Sigmoid colon (tissue), 7 donors: ENCODE measurements at places on chromosomes 7 and 10. TPM values are rescaled to one million over a fixed set of nuclear protein-coding genes. Genes with fewer than 3 reads are reported as not detected.

GRCh38 chr10:16847644-16848043 is 30.4 kb upstream of the RSU1 start:
- no peak for DNase-seq

The TNKS2 gene
- total RNA-seq = 41.4 TPM

DNA sequence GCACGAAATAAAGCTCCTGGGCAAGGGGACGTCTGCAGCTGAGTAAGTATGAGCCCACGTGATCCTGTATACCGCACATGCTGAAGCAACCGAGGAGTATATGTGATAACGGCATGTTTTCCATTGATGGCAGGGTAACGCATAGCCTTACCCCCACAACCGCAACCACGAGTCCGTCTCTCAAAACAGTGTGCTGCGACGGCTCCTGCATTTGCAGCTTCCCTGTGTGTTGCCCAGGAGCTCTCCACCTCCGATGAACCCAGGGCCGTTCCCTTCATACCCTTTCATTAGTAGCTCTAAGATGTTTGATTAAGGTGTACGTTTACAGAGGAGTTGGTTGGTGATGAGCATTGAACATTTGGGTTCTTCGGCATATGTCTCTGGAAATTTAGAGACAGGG is 69.3 kb downstream of the MGMT start:
- DNase-seq = no peak

DNA sequence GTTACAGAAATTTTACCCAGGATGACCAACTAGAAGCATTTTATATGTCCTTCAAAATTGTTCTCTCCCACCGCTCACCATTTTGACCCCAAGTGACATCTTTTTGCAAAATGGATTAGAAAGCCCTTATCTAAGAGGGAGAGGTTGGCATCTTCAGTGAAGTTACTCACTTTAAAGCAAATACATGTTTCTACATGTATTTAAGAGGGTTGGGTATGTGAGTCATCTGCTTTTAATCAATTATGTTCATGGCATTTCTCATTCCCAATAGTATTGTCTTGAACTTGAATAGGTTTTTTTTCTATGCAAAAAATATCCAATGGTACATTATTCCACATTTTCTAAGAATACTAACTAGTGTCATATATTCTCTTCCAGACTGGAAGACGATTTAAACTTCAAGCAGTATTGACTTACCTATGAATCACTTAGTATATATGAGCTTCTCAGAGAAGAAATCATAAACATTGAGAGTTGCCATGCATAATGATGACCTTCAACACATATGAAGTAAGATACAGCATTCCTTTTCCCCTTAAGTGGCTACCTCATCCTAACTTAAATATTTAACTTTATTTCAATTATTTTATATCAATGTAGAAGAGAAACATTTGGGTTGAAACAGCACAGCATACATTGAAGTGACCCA is 132.8 kb downstream of the POLR1F start:
- DNase-seq = no peak

GRCh38 chr10:130190737-130191115 is 54.5 kb downstream of the GLRX3 start:
- no peak for DNase-seq

The KCNMA1 gene
- total RNA-seq = 256 TPM

The UPK3BL2 gene
- total RNA-seq = 0.99 TPM

The EMX2 gene
- total RNA-seq = not detected

- DNase-seq = no peak
These were observed 1.5 kb downstream of the IL6 start for GRCh38 chr7:22728401-22729029.

- DNase-seq = no peak
These were observed 573.4 kb upstream of the CNTNAP2 start for GRCh38 chr7:145543242-145543641.

DNA sequence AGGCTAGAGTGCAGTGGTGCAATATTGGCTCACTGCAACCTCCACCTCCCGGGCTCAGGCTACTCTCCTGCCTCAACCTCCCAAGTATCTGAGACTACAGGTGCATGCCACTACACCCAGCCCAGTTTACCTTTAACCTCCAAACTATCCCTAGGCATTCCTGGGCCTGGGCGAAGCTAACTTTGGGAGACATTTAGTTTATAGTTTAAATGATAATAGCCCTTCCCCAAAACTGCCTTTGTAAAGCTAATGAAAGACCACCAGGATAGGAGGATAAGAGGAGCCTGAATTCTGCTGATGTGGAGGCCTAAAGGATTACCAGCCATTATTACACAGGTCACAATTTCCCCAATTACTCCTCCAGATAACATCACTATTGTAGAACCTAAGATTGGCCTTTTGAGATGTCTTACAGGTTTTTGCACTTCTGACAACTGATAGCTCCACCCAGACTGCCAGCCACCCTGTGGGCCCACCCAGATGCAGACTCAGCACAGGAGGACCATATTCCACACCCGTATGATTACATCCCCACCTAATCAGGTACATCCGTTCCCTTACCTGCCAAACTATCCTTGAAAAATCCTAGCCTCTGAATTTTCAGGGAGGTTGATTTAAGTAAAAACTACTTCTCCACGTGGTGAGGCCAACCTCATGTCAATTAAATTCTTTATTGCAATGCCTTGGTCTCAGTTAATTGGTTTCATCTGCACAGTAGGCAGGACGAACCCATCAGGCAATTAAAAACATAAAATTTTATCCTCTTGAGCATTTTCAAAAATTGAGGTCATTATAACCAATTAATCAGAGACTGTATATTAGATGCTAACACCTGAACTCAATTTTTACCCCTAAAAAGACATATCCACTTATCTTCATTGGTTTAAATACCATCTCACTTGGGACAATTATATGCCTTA is 62.3 kb upstream of the TMEM254 start:
- no peak for DNase-seq

- no peak for DNase-seq
These were observed 66.7 kb downstream of the HHEX start for GRCh38 chr10:92756201-92757065.

The ERVW-1 gene
- not detected for total RNA-seq

- no peak for DNase-seq
These were observed 347.5 kb downstream of the GPAM start for GRCh38 chr10:111836064-111836463.

DNA sequence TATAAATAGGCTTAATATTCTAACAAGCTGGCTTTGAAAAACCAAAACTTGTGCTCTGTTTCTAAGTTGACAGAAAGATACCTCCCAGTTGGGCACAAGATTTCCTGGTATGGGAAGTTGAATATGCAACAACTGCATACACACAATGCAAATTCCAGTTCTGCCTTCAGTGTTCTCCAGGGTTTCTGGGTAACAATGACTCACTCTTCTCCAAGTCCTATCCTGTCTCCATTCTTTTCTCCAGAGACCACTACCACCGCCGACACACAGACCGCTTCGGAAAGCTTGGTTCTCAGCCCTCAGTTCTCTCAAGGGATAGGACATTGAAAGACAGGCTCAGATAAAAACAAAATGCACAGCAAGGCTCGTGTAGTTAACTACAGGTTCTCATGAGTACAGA is 12.2 kb downstream of the PDE1C start:
- DNase-seq = no peak

The GNB2 gene
- 133 TPM for total RNA-seq

The ODAD2 gene
- 2.1 TPM for total RNA-seq

The SNCG gene
- total RNA-seq = 55.0 TPM

The AKR1C8 gene
- not detected for total RNA-seq

DNA sequence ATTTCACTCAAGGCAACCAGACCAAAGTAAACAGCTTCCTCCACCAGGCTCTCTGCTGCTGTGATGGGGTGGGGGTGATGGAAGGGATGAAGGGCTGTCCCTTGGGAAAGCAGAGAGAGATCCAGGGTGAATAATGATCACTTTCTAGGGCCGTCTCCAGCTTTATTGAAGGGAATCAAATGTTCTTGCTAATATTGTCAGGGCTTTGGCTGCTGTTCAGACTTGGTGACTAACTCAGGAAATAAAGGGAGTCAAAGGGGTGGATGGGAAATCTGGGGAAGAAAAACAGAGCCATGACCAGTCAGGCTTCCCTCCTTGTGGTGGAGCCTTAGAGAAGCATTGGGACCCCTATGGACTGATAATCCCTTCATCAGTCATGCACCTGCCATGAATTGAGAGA is 196.2 kb upstream of the AGK start:
- DNase-seq = no peak

The C7orf57 gene
- not detected for total RNA-seq

- DNase-seq = peak; percentile 78
These were observed 16.0 kb downstream of the PDGFA start for GRCh38 chr7:503575-504111.

DNA sequence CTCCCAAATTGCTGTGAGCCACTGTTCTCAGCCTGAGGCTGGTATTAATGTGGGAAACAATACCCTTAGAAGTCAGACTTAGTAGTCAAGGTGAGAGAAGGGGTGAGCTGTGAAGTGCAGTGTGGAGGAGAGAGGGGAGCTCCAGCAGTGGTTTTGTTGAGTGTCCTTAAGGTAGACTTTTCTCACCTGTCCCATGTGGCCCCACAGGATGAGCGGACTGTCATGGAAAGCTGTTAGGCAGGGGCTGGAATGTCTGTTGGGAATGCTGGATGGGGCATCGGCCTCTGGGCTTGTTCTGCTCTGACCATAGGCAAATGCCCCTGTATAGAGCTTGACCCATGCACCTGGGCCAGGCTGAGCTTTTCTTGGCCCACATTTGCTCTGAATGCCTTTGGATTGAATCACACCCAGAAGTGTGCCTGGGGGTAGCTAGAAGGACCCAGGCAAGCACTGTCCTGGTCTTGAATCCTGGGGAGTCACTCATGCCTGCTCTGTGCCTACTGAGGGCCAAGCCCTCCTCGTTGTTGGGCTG is 36.3 kb upstream of the SH2D4B start:
- no peak for DNase-seq

- DNase-seq = peak; percentile 93
These were observed 99.4 kb downstream of the CTBP2 start for GRCh38 chr10:125060826-125061556.

The LRRD1 gene
- total RNA-seq = not detected

DNA sequence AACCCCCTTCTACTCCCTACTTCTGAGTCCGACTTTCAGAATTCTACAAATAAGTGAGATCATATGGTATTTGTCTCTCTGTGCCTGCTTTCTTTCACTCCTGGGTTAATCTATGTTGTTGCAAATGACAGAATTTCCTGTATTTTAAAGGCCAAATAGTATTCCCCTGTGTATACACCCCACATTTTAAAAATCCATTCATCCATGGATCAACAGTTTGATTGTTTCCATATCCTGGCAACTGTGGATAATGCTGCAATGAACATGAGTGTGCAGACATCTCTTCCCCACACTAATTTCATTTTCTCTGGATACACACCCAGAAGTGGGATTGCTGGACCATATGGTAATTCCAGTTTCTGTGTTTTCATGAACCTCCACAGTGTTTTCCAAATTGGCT is 225.8 kb upstream of the TCERG1L start:
- DNase-seq = no peak

GRCh38 chr7:64312826-64313225 is 935 bp upstream of the ZNF736 start:
- DNase-seq = no peak

The EPDR1 gene
- total RNA-seq = 15.7 TPM

GRCh38 chr10:129914960-129915359 is 49.1 kb downstream of the EBF3 start:
- no peak for DNase-seq

DNA sequence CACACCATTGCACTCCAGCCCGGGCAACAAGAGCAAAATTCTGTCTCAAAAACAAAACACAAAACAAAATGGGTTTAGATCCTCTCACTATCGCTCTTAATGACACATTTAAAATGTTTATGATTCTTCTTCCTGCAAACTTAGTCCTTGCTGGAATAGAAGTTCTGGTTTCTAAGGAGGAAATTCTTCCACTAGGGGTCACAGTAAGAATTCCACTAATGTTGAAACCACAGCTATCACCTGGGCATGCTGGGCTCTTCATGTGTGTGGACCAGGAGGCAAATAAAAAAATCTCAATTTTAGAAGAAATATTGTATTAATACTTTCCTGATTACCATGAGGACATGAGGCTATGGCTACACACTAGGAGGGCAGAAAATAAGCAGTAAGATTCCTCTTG is 915.8 kb downstream of the TYW1 start:
- no peak for DNase-seq

GRCh38 chr7:129150199-129150996 is 5.9 kb downstream of the TSPAN33 start:
- DNase-seq = no peak

DNA sequence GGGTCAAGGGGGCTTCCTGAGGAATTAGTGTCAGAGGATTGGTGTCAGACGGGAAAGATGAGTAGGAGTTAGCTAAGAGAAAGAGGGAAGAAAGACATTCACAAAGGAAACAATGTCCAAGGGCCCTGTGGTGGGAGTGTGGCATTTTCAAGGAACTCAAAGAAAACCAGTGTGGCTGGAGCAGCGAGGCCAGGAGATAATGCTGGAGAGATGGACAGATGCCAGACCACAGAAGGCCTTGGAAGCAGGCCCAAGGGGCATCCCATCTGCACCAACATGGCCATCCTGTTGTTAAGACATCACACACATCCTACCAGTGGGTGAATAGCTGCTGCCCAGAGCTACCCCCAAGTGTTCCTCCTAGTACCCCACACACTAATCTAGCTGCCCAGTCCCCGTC is 36.1 kb upstream of the CUL1 start:
- DNase-seq = no peak

DNA sequence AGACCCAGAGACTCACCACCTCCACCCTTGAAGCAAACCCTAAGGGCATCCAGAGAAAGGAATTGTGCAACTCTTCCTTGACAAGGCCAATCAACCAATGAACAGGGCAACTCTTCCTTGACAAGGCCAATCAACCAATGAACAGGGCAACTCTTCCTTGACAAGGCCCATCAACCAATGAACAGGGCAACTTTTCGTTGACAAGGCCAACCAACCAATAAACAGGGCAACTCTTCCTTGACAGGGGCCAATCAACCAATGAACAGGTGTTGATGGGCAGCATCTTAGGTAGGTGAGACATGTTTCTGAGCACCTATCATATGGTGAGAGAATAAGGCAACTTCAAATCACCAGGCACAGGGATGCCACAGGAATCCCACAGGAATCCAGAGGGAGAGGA is 181.5 kb upstream of the RNF32 start:
- DNase-seq = no peak

The C10orf90 gene
- 1.1 TPM for total RNA-seq

The GPR158 gene
- total RNA-seq = 1.1 TPM

GRCh38 chr7:50628434-50629084 is 63.4 kb upstream of the DDC start:
- no peak for DNase-seq

The AGBL3 gene
- 0.95 TPM for total RNA-seq

- no peak for DNase-seq
These were observed 41.3 kb downstream of the ZNF467 start for GRCh38 chr7:149732111-149732561.

- DNase-seq = no peak
These were observed 374.6 kb upstream of the GHITM start for GRCh38 chr10:83764666-83765065.

DNA sequence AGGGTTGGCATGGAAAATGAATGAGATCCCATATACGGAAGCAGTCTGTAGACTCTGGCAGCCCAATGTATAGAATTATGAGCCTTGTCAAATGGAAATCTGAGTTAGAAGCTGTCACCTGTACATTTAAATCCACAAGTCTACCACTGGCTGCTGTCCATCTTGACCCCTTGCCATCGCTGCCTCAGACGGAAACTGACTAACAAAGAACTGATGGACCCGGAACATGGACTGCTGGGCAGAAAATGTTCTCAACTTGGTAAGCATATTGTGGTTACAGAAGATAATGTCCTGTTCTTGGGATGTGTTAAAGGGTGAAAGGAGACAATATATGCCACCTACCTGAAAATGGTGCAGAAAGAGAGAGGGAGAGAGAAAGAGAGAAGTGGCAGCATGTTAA is 37.5 kb downstream of the PARP12 start:
- DNase-seq = no peak
